Activated CD4-positive, CD25-positive, alpha-beta regulatory T cell treated with anti-CD3 and anti-CD28 coated beads, Interleukin-2, amount 50 U/mL, for 24 hours (primary cell): ENCODE measurements at places on chromosomes 12 and 14.
A peak's percentile ranks its signal among the peaks of the same experiment; 100 is the strongest.

- no peak for ATAC-seq
These were observed 10.1 kb upstream of the RPL10L start for GRCh38 chr14:46661728-46662127.

- peak; percentile 63 for ATAC-seq
These were observed 96.3 kb upstream of the BBS10 start for GRCh38 chr12:76444408-76444984.

- ATAC-seq: no peak
These were observed 68.2 kb downstream of the TMTC2 start for GRCh38 chr12:82754856-82755255.

- ATAC-seq: peak; percentile 73
These were observed 4.5 kb downstream of the DAO start for GRCh38 chr12:108884116-108885012.

- no peak for ATAC-seq
These were observed 180.6 kb downstream of the LRRK2 start for GRCh38 chr12:40405419-40405818.

GRCh38 chr12:122876731-122877130 lies 19.2 kb downstream of the VPS37B start:
- ATAC-seq: no peak

- no peak for ATAC-seq
These were observed 120.5 kb downstream of the TMX1 start for GRCh38 chr14:51360592-51360991.

- no peak for ATAC-seq
These were observed 79.9 kb downstream of the ARF6 start for GRCh38 chr14:49972823-49973222.

DNA sequence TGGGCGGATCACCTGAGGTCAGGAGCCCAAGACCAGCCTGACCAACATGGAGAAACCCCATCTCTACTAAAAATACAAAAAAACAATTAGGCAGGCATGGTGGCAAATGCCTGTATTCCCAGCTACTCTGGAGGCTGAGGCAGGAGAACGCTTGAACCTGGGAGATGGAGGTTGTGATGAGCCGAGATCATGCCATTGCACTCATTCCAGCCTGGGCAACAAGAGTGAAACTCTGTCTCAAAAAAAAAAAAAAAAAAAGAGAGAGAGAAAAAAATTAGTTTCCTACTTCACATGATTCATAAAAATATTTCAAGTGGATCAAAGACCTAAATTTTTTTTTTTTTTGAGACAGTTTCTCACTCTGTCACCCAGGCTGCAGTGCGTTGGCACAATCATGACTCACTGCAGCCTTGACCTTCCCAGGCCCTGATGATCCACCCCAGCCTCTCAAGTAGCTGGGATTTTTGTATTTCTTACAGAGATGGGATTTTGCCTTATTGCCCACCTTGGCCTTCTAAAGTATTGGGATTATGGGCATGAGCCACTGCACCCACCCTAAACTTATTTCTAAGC lies 24.9 kb downstream of the FCF1 start:
- no peak for ATAC-seq

- no peak for ATAC-seq
These were observed 225.6 kb upstream of the ARID2 start for GRCh38 chr12:45503899-45504298.

- ATAC-seq: no peak
These were observed 40.8 kb upstream of the SLC38A2 start for GRCh38 chr12:46413368-46413767.

DNA sequence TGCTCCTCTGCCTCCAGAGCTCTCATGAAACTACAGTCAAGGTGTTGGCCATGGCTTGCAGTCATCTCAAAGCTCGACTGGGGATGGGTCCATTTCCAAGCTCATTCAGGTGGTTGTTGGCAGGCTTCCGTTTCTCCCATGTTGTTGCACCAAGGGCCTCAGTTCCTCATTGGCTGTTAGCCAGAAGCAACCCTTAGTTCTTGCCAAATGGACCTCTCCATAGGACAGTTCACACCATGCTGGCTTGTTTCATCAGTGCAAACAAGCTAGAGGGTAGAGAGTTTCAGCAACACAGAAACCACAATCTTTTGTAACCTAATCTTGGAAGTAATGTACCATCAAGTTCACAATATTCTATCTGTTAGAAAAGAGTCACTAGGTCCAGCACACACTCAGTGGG lies 22.7 kb upstream of the PPM1A start:
- no peak for ATAC-seq
